ENCODE measurements at places on chromosomes 7 and 10. TPM values are rescaled to one million over a fixed set of nuclear protein-coding genes. Genes with fewer than 3 reads are reported as not detected.

- H3K27me3 ChIP-seq = no peaks in the 10 kb centered on the region
- no peak overlapping the region for H3K27ac ChIP-seq
- peaks cover 13% of the 10 kb centered on the region for H3K4me1 ChIP-seq
- no peak overlapping the region for H3K4me3 ChIP-seq
- H3K36me3 ChIP-seq = no peaks in the 10 kb centered on the region
Observed at GRCh38 chr7:10804770-10805169, 168.9 kb upstream of the PHF14 start.

GRCh38 chr7:117143580-117143979, 179.3 kb downstream of the WNT2 start:
- peaks cover 10% of the 10 kb centered on the region for H3K36me3 ChIP-seq
- H3K4me3 ChIP-seq = no peak overlapping the region
- DNase-seq = no peak
- H3K27me3 ChIP-seq = no peaks in the 10 kb centered on the region
- H3K27ac ChIP-seq = peak overlapping the region; percentile 11

- H3K4me1 ChIP-seq = peaks cover 6% of the 10 kb centered on the region
- no peak overlapping the region for H3K4me3 ChIP-seq
- H3K36me3 ChIP-seq = no peaks in the 10 kb centered on the region
- no peak for DNase-seq
- peaks cover 34% of the 10 kb centered on the region for H3K27me3 ChIP-seq
- no peak overlapping the region for H3K27ac ChIP-seq
Observed at GRCh38 chr7:36058020-36058592, 94.9 kb upstream of the EEPD1 start.

- H3K36me3 ChIP-seq = no peaks in the 10 kb centered on the region
- no peak for DNase-seq
- H3K4me1 ChIP-seq = no peaks in the 10 kb centered on the region
- H3K4me3 ChIP-seq = no peak overlapping the region
- H3K27ac ChIP-seq = no peak overlapping the region
Observed at GRCh38 chr7:130804220-130804619, 70.2 kb upstream of the KLF14 start.

GRCh38 chr7:43700646-43701499, 28.4 kb downstream of the COA1 start:
- H3K36me3 ChIP-seq = peaks cover 8% of the 10 kb centered on the region
- no peaks in the 10 kb centered on the region for H3K27me3 ChIP-seq
- DNase-seq = no peak
- peak overlapping the region; percentile 5 for H3K27ac ChIP-seq
- peaks cover 5% of the 10 kb centered on the region for H3K4me1 ChIP-seq
- no peak overlapping the region for H3K4me3 ChIP-seq

The FGFR2 gene
- 3.0 TPM for total RNA-seq

The EBLN1 gene
- total RNA-seq = not detected

The UNCX gene
- not detected for total RNA-seq

The GPR37 gene
- total RNA-seq = 1.9 TPM

The CHAT gene
- not detected for total RNA-seq
